ENCODE measurements at places on chromosomes 6 and 20.

GRCh38 chr6:105137388-105137787, 42.4 kb downstream of the POPDC3 start:
- no peak for DNase-seq

- DNase-seq, result no peak
Observed at GRCh38 chr6:34836008-34836407, 44.1 kb downstream of the BLTP3A start.

GRCh38 chr6:49553384-49553783, 2.9 kb downstream of the C6orf141 start:
- DNase-seq, result no peak

GRCh38 chr6:93341900-93342613, 77.3 kb downstream of the EPHA7 start:
- DNase-seq, result no peak

- no peak for DNase-seq
Observed at GRCh38 chr6:169428532-169428931, 174.9 kb upstream of the THBS2 start.

DNA sequence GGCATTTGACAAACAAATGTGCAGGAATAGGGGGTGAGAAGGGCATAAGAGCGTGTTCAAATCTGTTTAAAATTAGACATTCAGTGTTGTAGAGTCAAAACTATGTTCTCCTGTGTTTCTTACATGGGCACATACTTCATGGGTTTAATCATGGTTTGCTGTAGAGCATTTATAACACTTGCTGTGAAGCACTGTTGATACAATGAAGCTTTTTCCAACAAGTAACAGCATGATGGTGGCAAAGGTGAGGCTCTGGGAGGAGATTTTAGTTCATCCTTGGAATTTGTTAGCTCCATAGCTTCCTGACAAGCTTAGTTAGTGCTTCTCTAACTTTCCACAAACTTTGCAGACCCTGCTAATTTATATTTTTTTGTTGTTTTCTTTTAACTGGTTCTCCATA, 900.7 kb downstream of the TFAP2A start:
- DNase-seq, result no peak

DNA sequence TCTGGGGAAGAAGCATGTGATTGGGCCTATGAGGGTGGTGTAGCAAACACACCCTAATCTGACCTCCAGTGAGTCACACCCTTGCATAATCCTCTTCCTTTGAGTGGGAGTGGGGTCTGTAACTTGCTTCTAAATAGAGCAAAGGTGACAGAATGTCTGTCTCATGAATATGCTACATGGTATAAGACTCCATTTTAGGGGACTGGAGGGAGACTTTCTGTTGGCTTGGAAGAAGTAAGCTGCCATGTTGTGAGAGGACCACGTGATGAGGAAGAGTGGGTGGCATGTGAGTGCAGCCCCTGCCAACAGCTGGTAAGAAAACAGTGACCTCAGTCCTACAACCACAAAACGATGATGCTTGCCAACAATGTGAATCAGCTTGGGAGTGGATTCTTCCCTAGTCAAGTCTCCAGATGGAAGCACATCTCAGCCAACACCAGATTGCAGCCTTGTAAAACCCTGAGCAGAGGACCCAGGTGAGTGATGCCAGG, 3.7 kb downstream of the AK9 start:
- DNase-seq, result peak; percentile 10

DNA sequence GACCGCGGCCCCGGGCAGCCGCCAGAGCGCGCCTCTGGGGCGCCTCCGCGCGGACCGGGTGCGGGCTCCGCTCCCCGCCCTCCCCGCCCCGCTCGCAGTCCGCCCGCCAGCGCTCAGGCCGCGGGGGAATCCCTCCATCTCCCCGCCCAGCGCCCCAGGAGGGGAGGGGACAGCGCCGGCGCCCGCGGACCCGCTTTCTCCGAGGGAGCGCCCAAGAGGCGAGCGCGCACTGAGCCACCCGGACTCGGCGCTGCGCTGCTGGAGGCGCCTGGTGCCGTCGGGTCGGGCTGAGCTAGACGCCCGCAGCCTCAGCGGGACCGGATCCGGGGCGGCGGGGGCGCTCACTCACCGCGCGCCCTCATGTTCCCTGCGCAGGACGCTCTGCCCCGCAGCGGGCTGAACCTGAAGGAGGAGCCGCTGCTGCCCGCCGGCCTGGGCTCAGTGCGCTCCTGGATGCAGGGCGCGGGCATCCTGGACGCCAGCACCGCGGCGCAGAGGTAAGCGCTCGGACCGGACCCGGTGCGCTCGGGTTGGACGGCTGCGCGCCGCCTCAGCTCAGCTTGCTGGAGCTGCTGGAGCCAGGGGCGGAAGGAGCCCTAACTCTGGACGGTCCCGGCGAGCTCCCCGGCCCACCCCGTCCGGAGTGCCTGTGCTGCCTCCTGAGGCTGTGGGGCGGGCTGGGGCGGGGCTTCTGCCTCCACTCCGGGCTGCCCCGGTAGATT, 867 bp downstream of the EBF4 start:
- DNase-seq, result peak; percentile 56

- DNase-seq, result no peak
Observed at GRCh38 chr20:39775110-39775509, 813.0 kb downstream of the DHX35 start.

DNA sequence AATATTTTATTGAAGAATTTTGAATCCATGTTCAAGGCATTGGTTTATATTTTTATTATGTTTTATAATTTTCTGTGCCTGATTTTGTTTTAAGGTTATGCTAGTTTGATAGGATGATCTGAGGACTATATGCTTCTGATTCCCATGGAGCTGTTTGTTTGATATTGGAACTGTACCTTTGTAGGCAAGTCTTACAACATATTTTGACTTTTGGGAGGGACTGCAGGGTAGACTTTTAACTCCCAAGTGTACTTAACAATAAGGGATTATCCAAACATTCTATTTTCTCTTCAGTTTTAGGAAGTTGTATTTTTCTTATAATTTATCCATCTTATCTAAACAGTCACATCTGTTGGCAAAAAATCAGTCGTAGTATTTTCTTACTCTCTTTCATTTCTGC, 82.6 kb downstream of the HIVEP1 start:
- DNase-seq, result no peak

- DNase-seq, result peak; percentile 60
Observed at GRCh38 chr6:111087871-111088667, 766 bp downstream of the SLC16A10 start.

GRCh38 chr6:84528201-84528600, 236.2 kb downstream of the TBX18 start:
- DNase-seq, result no peak

- no peak for DNase-seq
Observed at GRCh38 chr6:68639826-68640490, 4.9 kb downstream of the ADGRB3 start.

- no peak for DNase-seq
Observed at GRCh38 chr6:26415791-26416190, 13.7 kb downstream of the BTN3A1 start.

DNA sequence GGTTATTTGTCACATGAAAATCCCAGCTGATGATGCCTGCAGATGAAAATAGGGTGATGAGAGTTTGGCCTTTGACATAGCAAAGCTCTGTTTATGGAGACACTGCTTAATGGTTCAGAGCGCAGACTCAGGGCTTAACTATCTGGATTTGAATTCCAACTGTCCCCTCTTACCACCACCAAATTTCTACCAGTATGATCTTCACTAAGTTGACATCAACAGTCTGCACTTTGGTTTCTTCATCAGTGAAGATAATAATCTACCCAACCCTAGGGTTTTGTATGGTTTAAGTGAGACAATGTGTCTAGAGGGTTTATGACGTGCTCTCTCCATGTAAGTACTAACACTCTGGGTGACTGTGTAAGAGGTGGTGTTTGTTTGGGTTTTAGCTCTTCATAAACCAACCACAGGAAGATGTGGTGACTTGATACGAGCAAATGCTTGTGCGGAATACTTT, 151.4 kb upstream of the TNFAIP3 start:
- no peak for DNase-seq

DNA sequence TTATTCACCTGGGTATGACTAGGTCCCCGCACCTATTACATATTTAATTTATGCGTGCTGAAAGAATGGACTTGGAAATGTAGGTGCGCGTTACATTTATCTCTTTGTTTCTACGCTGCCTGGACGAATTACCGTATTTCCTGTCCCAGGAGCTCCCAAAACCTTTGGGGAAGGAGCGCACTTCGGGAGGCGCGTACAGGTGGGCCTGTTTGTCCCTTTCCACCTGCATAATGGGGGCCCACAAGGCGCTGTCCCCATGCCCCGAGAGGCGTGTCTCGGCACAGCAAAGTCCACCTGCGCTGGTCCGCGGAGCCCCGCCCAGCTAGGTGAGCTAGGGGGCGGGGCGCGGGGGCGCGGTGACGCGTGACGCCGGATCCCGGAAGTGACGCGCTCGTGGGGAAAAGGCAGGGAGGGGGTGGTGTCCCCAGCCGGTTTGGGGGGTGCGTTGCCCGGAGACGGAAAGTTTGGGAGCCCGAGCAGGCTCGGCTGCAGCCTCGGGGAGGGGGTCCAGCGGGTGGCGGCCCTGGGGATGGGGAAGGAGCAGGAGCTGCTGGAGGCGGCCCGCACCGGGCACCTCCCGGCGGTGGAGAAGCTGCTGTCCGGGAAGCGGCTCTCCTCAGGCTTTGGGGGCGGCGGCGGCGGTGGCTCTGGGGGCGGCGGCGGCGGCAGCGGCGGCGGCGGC, at the start of gene ANKS1A:
TSS of gene ANKS1A (plus strand) at position 382 of the 682 bp plus-strand sequence. CDS start at position 530, 148 bp downstream.
- DNase-seq, result peak; percentile 90

DNA sequence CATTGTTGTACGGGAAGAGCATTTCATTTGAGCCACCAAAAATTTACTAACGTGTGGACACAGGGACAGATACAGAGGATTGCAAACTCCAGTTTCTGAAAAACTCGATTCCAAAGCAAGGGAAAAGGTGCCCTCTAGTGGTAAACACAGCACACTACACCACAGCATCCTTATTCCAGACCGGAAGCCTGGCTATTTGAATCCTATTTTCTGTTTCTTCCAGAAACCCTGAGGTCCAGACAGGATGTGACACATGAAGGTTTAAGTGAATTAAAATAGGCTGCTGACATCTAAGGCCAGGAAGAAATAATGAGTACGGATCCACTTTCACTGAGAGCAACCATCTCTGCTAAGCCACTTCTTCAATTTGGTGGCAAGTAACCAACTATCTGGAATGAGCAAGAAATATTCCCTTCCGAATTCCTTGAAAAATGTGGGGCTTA, 31.8 kb upstream of the GMPR start:
- DNase-seq, result peak; percentile 46

All from activated CD4-positive, alpha-beta T cell treated with anti-CD3 and anti-CD28 coated beads, Interleukin-2, amount 50 U/mL, for 48 hours (primary cell).